CD4-positive, alpha-beta T cell treated with Interleukin-4 for 4 hours (primary cell): ENCODE measurements at places on chromosomes 11 and 22.

- DNase-seq, result no peak
These were observed 41.1 kb downstream of the BMAL1 start for GRCh38 chr11:13318498-13319295.

DNA sequence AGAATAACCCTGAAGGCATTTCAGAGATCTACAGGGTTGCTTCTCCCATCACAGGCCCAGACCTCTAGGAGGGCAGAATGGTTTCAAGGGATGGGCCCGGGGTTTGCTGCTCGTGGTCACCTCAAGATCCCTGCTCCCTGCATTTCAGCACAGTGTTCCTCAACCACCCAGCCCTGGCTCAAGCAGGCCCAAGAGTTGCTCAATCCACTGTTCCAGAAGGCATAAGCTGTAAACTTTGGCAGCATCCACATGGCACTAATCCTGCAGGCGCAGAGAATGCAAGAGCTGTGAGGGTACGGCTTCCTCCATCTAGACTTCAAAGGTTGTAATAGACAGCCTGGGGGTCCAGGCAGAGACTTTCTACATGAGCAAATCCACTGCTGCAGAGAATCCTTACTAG is 225.0 kb upstream of the UBASH3B start:
- DNase-seq, result no peak

DNA sequence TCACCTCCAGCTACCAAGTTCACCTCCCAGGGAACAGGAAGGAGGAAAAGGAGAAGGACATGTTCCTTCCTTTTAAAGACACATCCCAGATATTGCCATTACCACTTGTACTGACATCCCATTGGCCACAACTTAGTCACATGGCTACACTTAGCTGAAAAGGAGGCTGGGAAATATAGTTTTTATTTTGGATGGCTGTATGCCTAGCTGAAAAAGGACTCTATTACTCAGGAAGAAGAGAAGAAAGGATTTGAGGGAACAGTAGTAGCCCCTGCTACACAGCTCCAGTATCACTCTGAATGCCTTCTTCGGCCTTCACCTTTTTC is 2.1 kb upstream of the APOA5 start:
- no peak for DNase-seq

DNA sequence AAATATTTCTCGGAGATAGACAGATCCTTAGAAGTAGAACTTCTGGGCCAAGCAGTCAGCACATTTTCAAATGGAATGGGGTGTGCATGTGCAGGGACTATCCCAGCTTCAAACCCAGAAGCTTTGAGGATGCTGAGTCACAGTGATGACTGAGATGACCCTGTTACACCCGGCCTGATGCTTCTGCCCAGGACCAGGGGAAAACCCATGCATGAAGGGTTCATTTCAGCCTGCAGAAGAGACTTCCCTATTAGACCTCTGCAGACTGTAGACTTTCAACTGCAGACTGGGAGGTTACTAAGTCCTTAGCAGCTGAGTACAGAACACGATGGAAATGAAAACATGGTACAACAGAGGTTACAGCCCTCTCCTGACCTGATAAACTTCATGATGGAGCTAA is 3.6 kb upstream of the OR2AT4 start:
- no peak for DNase-seq

DNA sequence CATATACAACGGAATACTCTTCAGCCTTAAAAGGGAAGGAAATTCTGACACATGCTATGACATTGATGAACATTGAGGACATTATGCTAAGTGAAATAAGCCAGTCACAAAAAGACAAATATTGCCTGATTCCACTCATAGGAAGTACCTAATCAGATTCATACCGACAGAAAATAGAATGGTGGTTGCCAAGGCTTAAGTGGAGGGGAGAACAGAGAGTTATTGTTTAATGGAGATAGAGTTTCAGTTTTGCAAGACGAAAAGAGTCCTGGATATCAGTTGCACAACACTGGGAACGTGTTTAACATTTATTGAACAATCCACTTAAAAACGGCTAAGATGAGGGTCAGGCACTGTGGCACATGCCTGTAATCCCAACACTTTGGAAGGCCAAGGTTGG is 45.6 kb upstream of the HIPK3 start:
- no peak for DNase-seq

DNA sequence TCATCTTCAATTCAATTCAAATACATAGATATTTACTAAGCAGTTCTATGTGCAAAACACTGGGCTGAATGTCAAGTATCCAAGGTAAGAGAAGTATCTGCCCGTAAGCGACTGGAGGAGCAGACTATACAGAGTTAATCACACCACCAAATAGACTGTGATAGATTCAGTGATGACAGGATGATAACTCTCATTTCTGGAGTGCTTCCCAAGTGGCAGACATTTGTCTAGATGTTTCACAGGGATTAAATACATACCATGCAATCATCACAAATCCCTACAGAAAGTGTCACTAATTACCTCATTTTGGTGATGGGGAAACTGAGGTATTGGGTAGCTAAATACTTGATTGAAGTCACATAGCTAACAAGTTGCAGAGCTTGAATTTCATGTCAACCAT is 508.7 kb upstream of the TENM4 start:
- DNase-seq, result no peak

GRCh38 chr11:128903248-128904061 is 12.3 kb downstream of the KCNJ5 start:
- no peak for DNase-seq

- no peak for DNase-seq
These were observed 14.7 kb downstream of the EPS8L2 start for GRCh38 chr11:720642-721246.

DNA sequence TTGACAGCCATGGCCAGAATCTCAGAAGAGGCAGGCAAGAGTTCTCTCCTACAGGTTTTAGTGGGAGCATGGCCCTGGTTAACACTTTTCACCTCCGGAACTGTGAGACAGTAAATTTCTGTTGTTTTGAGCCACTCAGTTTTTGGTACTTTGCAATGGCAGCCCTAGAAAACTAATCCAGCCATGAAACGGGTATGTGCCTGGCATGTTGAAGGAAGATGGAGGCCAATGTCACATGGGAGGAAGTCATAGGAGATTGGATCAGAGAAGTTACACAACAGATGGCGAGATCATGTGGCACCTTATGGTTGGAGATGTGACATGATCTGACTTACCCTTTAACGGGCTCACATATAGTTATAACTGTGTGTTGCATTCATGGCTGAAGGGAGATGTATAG is 63.2 kb upstream of the EED start:
- DNase-seq, result no peak

DNA sequence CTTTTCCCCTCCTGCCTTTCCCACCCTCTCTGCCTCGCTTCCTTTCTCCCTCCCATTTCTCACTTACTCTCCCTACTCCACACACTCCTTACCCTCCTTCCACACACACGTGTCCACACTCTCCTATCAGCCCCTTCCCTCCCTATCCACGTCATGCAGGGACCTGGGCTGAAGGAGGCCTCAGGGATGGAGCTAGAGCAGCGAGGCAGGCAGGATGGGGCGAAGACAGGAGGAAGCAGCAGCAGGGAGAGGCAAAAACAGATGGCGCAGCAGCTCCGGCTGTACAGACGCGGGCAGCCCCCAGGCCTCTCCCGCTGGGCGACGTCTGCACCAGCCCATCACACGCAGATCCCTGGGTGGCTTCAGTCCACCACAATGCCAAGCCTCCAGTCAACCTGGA is 97.9 kb downstream of the SPATA19 start:
- DNase-seq, result no peak

GRCh38 chr22:32574411-32574810 is 99.8 kb downstream of the FBXO7 start:
- DNase-seq, result no peak
